Pancreas (tissue), 10 donors: ENCODE measurements at places on chromosomes 5 and 9. TPM values are rescaled to one million over a fixed set of nuclear protein-coding genes. Genes with fewer than 3 reads are reported as not detected.

The SLCO6A1 gene
- total RNA-seq = not detected

- DNase-seq = no peak
These were observed 36.3 kb downstream of the ZNF483 start for GRCh38 chr9:111561165-111561719.

The UCK1 gene
- total RNA-seq = 18.7 TPM

- DNase-seq = no peak
These were observed 176.7 kb upstream of the HMHB1 start for GRCh38 chr5:143635146-143635752.

DNA sequence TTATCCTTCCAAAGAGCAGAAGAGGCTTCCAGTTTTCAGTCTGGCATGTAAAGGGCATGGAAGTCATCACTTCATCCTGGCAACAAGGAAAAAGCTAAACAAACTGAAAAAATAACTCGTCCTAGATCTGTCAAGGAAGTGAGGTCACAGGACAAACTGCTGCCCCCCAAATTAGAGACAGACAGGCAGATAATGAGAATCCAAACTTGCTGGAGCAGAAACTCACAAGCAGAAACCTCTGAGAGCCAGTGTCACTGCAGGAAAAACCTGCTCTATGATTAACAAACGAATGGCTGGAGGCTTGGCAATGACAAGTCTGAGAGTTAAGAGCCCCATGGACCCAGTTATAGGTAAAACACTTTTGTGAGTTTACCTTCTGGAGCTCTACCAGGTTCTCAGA, 18.9 kb upstream of the MLANA start:
- no peak for DNase-seq

GRCh38 chr9:98909935-98910334, 33.8 kb upstream of the COL15A1 start:
- no peak for DNase-seq

DNA sequence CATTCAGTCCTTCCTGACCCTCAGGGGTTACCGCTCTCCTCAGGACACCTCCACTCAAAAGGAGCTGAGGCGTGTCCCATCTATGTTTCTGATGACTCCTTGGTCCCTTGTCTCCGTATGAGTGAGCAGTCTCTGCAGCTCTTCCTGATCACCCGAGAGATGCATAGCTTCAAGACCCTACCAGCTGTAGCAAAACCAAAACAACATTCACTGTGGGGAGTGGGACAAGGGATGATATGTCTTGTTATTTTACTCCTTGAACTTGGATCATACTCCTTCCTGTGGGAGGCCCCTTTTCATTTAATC, 14.4 kb downstream of the GLDC start:
- no peak for DNase-seq

The PDGFRB gene
- 12.0 TPM for total RNA-seq

The TNFSF15 gene
- 0.70 TPM for total RNA-seq

The PRELID2 gene
- total RNA-seq = 9.8 TPM

- DNase-seq = no peak
These were observed 91.1 kb downstream of the MRPS27 start for GRCh38 chr5:72228960-72229359.

The ORM1 gene
- not detected for total RNA-seq

DNA sequence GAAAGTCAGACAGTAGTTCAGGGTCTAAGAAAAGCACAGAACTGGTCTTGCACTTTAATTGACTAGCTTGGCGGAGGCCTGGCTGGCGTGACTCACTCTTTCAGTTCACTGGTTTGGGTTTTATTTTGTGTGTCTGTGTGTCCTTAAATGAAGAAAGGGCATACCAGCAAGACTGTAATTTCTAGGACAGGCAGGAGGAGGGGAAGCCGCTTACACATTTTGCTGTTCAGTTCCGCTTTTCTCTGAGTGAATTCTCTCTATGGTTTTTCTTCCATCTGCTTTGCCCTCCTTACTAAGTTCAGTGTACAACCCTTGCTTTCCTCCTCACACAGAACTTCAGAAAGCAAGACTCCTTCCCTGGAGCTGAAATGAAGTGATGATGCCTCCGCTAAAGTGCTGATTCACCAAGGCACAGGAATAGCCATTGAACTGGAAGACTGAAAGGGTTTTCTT, 150.8 kb downstream of the MEF2C start:
- no peak for DNase-seq

DNA sequence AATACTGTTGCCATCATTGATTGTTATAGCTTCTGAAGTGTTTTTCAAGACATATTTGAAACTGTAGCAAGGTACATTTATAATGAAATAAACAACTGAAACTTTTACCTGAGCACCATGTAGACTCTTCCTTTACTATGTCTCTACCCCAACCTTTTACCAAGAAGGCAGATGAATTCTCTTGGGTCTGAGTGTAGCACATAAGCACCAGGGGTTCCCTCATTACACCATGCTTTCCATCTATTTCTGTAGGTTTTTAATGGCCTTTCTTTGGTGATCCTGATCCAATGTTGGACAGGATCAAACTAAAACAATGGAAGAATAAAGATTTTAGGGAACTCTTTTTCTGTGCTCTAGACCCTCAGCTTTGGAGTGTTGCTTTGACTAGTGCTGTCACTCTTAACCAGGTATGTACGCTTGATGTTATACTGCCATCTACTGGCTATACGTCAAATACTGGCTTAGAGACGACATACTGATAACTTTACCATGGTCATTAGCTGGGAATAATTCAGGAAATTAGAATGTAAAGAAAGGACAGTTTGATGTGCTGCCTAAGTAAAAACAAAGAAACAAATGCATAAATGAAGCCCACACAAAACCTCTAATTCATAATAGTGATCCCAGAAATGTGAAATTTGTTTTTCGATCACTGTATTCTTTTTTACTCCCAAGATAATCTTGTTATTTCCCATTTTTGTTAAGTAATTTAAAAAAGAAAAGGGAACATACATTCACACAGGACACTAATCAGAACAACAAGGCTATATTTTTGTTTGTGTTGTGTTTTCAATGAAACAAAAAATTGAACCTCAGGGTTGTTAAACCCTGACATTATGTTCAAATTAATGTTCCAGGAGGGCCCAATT, 30.7 kb downstream of the IFNW1 start:
- DNase-seq = no peak

GRCh38 chr9:99197987-99198386, 23.8 kb downstream of the ALG2 start:
- DNase-seq = no peak

GRCh38 chr5:22649074-22649473, 204.1 kb downstream of the CDH12 start:
- no peak for DNase-seq

DNA sequence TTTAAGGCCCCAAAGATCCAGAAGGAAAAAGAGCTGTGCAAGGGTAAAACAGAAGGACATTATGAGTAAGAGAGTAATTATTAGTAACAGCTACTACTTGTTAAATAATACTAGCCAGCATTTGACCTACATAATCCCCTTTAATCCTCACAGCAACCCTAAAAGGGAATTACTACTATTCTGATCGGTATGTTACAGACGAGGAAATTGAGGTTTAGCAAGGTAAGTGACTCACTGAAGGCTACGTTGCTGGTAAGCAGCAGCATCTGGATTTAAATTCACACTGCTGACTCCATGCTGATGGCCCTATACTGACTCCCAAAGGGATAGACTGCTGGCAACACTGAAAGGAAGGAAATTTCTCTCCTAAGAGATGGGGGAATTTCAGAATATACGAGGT, 3.7 kb upstream of the FSD1L start:
- no peak for DNase-seq

GRCh38 chr9:92257327-92257726, 36.2 kb downstream of the IARS1 start:
- no peak for DNase-seq

GRCh38 chr5:174139623-174140022, 94.1 kb downstream of the NSG2 start:
- no peak for DNase-seq

DNA sequence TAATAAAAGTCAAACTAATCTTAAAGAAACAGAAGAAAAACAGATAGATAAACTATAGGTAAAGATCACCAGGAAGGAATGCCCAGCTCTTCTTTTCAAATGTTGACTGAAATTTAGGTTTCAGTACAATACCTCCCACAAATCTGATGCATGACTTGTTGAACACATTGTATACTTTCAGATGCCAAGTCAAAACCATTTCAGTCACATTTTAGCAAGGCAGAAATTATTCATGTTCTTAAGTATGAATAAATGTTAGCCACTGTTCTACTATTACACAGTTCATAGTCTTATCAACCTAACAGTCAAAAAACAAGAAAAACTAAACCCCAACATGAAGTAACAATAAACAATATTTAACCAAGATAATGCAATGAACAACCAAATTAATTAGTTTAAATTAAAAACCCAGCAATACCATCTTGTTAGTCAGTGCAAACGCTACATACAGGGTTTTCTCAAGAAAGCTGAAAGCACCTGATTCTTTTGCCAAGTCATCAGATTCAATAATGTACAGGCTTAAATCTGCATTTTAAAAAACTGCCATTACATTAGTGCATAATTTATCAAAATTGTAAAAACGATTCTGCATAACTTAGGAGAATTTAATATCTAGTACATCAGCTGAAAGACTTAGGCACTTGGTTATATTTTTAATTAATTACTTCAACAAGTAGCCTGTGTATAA, 20.0 kb upstream of the PDCL start:
- no peak for DNase-seq

GRCh38 chr5:160976181-160976580, 124.2 kb upstream of the ATP10B start:
- no peak for DNase-seq

DNA sequence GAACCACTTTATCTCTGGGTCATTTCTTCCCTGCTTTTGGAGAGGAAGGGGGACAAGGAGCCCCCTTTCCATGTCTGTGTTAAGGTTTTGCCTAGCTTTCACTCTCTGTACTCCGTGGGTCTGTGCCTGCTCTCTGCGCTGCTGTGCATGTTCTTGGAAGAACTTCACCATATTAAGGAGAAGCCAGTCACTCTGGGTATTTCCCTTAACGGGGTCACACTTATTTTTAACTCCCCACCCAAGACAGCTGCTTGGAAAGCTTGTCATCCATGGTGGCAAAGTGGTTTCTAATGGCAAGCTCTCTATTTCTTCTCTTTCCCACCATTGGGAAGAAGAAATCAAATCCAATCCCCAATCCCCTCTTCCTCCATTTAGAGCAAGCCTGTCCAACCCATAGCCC, 44.8 kb upstream of the HMHB1 start:
- DNase-seq = no peak

GRCh38 chr5:77181173-77181572, 29.3 kb upstream of the PDE8B start:
- DNase-seq = no peak

The FAM151B gene
- 2.0 TPM for total RNA-seq

The LHFPL2 gene
- 10.7 TPM for total RNA-seq

The PCDHGC5 gene
- 0.54 TPM for total RNA-seq

DNA sequence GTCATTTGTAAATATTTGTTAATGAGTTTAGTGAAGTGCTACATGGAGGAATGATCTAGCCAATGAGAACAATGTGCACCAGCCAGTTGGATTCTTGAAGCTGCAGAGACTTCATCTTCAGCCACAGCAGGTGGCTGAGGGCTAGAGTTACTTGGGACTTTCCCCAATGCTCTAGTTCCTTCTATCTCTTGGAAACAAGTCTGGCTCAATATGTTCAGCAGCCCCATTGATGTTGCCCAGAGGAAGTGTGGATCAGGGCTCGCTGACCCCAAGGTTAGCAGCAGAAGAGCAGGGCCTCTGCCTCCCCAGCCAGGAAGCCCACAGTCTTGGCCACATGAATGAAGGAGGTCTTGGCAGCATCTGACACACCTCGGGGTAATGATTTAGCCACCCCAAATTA, 117.5 kb downstream of the SLC1A3 start:
- no peak for DNase-seq

DNA sequence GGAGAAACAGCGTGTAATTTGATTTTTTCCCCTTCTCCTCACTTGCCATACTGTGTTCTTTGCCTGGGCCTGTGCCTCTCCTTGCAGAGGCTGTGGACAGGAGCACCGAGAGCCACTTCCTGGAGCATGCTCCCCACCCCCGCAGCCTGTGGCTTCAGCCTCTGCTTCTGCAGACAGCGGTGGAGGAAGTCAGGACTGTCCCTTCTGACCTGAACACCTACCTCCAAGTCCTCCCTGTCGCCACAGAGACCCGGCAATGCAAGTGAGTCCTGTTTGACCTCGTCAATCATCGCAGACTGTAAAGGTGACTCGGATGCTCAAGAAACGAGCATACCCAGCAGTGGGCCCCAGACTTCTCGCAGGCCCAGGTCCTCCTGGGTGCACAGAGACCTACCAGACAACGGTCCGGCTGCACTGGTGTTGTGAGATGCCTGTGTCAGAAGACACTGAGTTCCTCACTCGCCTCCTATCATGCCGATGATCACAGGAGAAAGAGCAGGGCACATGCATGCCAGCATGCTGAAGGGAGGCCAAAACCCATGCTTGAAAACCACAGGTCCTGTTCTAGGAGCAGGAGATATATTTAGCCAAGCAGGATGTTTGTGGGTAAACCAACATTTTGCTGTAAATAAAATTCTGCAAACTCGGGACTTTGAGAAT, 198.8 kb downstream of the AUH start:
- peak; percentile 48 for DNase-seq

The GRIA1 gene
- total RNA-seq = not detected

DNA sequence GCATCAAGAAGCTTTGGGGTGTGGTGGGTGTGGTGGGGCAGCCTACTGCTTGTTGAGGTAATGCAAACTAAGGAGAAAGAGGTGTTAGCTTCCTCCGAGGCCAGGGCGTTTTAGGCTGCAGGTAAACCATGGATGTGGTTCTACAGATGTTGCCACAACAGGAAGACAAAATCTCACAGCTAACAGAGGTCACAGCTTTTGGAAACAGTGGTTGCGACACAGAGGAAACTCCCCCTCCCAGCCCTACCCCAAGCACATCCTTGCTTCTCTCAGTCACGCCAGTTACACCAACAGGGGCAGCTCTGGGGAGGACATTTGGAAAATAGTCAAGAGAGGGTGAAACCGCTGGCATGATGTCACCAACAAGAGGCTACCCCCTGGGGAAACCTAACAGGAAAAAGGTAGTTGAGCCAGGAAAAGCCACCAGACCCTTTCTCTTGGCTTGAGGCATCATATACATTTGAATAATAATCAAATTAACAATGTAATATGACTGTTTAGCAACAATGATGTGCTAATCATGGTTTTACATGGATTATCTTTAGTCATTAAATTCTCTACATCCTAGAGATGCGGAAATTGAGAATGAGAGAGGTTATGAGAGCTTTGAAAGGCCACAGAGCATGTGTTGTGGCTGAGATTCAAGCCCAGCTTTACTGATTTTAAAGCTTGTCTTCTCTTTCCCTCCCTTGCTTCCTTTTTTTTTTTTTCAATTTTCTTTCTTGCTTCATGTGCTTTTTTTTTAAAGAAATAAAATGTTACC, 82.2 kb upstream of the IL12B start:
- DNase-seq = no peak

The LCN10 gene
- total RNA-seq = 1.7 TPM

DNA sequence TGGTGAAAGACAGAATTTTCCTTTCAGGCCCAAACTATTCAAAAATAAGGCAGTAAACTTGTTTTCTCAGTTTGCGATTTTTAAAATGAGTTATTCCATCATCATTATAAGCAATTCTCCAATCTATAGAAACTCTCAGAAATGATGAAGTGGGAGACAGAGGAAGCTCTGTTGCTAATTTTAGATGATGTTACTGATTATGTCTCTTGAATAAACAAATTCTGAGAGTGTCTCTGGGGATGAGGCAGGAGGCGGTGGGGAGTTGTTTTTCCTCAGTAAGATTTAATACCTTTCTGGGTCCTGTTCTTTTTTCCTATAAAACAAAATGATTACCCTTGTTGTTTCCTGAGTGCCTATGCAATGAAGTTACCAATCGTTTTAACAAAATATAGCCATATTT, 43.9 kb upstream of the TEX48 start:
- DNase-seq = no peak
